B cell (primary cell): ENCODE measurements at places on chromosomes 16 and 17. TPM values are rescaled to one million over a fixed set of nuclear protein-coding genes. Genes with fewer than 3 reads are reported as not detected.

DNA sequence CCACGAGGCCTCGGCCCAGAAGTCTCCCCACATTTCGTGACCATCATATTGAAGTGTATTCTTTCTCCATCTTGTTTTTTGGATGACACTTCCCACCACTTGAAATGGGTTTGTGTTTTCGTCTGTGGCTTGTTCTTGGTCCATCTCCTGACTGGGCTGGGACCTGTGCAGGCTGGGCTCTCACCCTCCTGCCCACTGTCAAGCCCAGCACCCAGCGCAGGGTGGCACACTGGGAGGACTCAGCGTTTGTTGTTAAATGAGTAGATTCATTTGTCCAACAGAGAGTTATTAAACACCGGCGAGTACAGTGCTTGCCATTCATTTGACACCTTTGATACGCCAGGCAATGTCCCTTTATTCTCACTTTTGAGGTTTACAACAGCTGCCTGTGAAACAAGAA is 22.6 kb downstream of the NT5M start:
- DNase-seq = no peak

- no peak for DNase-seq
These were observed 203.1 kb upstream of the SOX9 start for GRCh38 chr17:71917715-71918114.

TMEM238L gene
- not detected in 2 replicates for total RNA-seq

TRPV3 gene
- total RNA-seq = 17.9 and 18.2 TPM in 2 replicates

DNA sequence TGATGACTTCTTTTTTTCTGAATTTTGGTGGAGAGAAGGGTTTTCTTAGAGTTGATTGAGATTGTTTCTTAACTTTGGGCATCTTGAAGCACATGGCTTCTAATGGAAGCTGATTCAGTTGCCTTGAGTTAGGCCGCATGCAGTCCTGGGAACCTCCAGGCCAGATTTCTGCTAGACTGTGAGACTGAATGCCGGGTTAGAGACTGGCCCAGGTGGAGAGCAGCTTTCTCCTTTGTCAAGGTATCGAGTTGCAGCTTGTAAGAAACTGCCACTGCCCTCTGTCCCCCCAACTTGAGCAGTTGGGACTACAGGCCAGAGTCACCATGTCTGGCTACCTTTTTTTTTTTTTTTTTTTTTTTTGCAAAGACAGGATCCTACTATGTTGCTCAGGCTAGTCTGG is 77.6 kb downstream of the CLEC16A start:
- no peak for DNase-seq

- DNase-seq = no peak
These were observed 12.9 kb downstream of the MXRA7 start for GRCh38 chr17:76697702-76698465.

GRCh38 chr17:28958820-28959455 is 7.6 kb upstream of the PHF12 start:
- DNase-seq = no peak

DNA sequence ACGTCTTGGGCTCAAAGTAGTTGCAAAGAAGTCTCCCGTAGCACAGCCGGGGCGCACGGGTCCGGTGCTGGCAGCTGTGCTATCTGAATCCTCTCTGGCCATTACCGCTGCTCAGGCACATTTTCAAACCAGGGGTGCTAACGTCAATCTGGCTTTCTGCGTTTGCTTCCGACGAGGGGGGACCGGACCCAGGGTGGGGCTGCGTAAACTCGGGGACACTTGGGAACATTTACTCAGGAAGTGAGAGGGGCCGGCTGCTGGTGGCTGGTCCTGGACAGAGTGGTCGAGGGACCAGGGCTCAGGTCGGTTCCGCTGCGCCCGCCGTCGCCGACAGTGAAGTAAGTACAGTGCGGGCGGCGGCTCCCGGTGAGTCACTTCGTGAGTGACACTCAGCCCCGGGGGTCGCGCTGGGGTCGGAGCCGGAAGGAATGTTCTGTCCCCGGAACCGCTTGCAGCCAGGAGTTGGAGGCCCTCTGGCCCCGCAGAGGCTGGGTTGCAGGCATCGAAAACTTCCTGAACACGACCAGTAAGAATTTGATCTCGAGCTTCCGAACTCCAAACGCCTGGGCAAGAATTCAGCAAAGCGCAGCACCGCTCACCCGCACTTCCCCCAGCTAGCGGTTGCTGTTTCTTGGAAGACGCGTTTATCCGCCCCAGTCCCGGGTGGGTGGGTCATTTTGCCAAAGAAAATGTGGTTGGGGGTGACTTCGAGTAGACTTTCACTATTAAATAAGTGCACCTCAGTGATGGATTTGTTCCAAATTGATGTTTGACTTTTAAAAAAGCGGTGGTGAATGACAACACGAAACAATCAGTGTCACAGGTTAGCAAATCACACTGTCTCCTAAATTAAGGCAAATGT is 1.4 kb upstream of the HS3ST3B1 start:
- DNase-seq = peak; percentile 65

DNA sequence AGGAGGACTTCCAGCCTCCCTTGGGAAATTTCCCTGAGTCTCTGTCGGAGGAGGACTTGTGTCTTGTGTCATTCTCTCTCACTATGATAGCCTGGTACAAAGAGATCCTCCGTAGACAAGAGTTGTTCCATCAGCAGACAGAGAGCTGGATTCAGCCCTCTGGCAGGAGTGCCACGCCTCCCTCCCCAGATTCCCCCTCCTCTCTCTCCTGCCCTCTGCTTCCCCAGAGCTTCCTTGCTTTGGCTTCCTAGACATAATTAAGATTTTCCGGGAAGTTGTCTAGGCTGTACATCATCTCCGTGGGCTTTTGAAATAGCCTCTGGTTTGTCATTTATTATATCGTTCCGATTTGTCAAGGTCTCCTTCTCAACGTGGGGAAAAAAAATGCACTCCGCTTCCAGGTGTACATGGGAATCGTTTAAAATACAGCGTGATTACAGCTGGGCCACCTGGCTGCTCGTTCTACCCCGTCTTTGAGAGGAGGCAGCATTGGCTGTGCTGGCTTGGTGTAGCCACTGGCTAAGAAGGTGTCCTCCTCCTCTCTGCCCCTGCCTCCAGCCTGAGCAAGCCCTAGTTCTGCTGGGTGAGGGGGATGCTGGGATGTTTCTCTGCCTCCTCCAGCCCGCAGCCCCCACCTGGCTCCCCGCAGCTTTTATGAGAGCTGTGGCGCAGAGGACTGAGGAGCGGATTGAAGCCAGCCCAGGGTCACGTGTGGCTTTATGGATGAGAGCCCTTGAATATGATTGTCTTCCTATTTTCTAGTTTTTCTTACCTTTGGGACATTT is 282.5 kb downstream of the SNX29 start:
- no peak for DNase-seq

GRCh38 chr17:76599694-76600460 is 14.2 kb upstream of the ST6GALNAC2 start:
- no peak for DNase-seq

GRCh38 chr16:7303660-7304200 is 28.9 kb upstream of the RBFOX1 start:
- DNase-seq = no peak

CDR2 gene
- 10.5 and 11.3 TPM in 2 replicates for total RNA-seq

- DNase-seq = peak; percentile 55
These were observed 2.4 kb upstream of the SDK2 start for GRCh38 chr17:73646409-73647300.
